Effector CD8-positive, alpha-beta T cell (primary cell): ENCODE measurements at places on chromosomes 6 and 20.

- no peak for DNase-seq
Observed at GRCh38 chr6:109300874-109301273, 81.4 kb downstream of the CD164 start.

GRCh38 chr6:93848031-93848742 lies 428.8 kb upstream of the EPHA7 start:
- DNase-seq, result no peak

GRCh38 chr6:1291381-1291780 lies 20.5 kb upstream of the FOXQ1 start:
- DNase-seq, result no peak

DNA sequence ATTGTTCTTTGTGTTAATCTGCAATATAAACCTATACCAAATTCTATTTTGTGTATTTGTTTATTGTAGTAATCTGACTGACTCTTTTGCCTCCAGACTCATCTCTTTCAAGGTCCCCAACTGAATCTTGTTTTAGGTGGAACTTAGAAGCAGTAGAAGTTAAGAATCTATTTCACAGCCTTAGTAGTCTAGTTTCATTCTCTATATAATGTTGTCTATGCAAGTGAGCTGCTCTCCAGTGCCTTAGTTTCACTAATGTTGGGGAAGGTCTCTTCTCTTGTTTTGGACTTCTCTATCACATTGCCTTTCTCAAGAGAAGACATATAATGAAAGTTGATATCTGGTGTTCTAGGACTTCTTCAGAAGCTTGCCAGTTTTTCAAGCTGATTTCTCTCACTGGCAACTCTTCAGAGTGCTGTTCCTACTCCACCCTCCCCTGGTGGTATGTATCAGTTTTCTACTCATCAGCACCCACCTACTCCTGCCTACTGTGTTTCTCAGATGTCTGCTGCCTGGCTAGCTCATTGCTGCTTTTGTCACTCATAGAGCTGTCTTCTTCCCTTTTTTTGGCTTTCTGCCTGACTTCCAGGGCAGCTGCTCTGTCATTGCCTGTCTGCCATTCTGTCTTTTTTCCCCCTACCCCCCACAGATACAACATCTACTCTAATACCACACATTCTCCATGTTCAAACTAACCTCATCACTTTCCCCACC lies 82.1 kb downstream of the PTPRA start:
- DNase-seq, result no peak

GRCh38 chr6:168420084-168420483 lies 20.9 kb upstream of the SMOC2 start:
- DNase-seq, result no peak

GRCh38 chr6:77324866-77325265 lies 138.4 kb downstream of the HTR1B start:
- DNase-seq, result no peak

GRCh38 chr6:108555399-108556052 lies 5.2 kb upstream of the FOXO3 start:
- no peak for DNase-seq

DNA sequence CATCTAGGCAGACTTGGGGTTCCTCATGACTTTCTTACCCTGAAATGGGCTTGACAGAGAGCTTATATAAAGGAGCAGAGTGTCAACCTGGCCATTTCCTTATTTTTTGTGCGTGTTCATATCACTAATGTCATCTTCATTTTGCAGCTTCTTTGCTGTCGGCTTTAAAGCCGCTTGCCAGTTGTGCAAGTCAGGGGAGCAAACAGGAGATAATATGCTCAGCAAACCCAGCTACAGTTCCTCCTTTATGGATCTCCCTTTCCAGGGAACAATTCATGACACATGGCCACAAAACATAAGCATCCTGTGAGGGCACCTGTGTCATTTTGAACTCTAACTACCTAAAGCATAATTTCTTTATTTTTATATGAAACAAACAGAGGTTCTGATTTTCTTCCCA lies 6.5 kb upstream of the TUBB2B start:
- no peak for DNase-seq

DNA sequence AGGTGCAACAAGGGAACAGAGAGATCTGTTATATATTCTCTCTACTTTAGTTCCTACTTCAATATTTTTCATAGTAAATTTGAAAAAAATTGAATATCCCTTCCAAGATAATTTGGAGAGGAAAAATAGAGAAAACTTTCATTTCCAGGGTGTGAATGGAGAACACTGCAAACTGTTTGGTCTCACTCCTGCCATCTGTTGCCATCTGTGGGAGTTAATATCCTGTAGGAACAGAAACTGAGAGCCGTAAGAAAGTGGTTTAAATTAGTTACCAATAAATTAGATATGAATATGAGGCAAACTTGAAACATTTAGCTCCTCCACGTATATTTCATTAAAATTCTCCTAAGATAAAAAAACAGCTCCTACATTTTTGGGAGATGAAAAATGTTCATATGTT lies 4.2 kb downstream of the ZNF337 start:
- DNase-seq, result no peak

GRCh38 chr6:167683028-167683862 lies 143.5 kb upstream of the AFDN start:
- no peak for DNase-seq

DNA sequence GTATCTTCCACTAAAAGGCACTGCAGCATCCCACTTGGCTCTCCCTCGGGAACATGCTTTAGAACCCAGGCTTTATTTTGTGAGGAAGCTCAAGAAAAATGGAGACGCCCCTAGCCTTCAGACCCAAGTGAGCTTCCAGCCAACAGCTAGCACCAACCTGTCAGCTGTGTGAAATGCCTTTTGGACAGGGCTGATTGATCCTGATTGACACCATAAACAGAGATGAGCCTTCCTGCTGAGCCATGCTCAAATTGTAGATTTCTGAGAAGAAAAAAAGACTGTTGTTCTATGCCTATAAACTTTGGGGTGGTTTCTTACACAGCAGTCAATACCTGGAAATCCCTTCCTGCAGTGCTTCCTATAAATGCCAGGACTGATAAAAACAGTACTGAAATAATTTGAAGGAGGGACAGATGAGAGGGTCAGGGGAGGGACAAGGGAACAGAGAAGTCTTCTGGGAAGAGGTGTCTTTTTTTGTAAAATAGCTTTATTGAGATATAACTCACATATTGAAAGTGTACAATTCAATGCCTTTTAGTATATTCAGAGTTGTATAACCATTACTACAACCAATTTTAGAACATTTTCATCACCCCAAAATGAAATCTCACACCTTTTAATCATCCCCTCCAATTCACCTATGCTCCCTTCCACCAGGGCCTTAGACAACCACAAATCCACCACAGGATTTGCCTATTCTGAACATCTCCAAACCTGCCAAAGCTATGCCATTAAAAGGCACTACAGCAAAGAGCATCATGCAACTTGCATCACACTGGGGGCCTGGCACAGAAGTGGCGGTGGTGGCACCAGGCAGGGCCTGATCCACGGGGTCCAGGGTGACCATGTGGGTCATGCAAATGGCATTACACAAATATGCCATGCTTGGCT lies 2.7 kb upstream of the STK4 start:
- no peak for DNase-seq

GRCh38 chr6:108677357-108677756 lies 116.6 kb downstream of the FOXO3 start:
- DNase-seq, result no peak
